WTC11 (cell line): ENCODE measurements at places on chromosomes 11 and 22.

- no peak for DNase-seq
Measured at GRCh38 chr11:14223636-14224288, 135.2 kb downstream of the RRAS2 start.

GRCh38 chr11:79472819-79473529, 32.1 kb upstream of the TENM4 start:
- peak; percentile 70 for DNase-seq

- no peak for DNase-seq
Measured at GRCh38 chr22:48212727-48213126, 1450.3 kb downstream of the TBC1D22A start.

- DNase-seq = peak; percentile 19
Measured at GRCh38 chr22:49962751-49963646, 2.4 kb downstream of the PIM3 start.

DNA sequence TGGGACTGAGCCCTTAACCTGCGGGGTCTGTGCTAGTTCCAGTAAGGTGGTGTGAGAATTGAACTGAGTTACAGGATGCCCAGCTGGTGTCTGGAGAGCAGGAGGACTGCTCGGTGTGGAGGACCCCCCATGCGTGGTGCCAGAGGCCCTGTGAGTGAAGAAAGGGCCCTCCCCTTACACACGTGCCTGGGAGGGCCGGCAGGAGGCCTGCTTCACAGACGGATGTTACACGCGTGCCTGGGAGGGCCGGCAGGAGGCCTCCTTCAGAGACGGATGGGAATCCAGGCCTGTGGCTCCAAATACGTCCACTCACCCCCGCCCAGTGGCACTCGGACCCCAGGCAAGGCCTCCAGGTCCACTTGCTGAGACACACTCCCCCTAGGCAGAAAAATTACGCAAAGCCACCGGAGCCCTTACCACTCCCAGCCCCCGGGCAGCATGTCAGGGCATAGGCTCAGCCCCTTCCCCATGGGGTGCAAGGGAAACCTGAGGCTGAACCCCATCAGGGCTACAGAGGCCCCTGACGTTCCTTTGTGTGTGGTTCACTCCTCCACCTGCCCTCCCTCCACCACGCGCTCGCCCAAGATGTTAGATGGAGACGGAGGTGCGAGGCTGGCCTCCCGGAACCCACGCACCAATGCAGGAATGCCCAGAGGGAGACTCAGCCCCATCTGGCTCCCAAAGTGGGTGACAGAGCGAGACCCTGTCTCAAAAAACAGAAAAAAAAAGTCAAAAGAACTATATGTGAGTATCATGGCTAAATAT, 227.8 kb downstream of the BRD1 start:
- no peak for DNase-seq
